ENCODE measurements at places on chromosomes 6 and 20.
A peak's percentile ranks its signal among the peaks of the same experiment; 100 is the strongest.

DNA sequence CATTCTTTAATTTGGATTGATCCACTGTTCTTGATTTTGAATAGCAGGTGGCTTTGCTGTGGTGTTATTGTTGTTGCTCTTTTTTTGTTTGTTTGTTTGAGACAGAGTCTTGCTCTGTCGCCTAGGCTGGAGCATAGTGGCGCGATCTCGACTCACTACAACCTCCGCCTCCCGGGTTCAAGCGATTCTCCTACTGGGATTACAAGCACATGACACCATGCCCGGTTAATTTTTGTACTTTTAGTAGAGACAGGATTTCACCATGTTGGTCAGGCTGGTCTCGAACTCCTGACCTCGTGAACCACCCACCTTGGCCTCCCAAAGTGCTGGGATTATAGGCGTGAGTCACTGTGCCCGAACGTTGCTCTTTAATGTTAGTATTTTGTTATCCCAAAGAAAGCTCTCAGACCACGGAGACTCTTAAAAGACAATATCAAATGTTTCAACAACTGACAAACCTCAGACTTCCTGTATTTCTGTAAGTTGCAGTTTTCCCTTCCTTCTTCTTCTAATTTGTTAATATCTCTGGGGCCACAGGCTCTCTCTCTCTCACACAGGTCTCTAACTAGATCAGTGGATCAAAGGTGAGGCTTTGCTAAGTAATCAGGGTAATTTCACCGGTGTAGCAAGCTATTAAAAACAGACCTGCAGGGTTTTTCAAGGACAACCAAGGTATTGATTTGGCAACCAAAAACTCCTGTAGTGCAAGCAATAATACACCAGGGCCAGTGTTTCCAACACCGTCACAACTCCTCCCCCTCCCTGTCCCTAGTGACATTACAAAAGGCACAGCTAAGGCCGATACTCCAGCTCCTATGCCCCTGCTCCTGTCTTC is 48.8 kb upstream of the ZNF217 start:
- DNase-seq: peak; percentile 52

GRCh38 chr20:45338121-45339030 is 9.8 kb downstream of the SDC4 start:
- DNase-seq: no peak

- peak; percentile 51 for DNase-seq
Measured at GRCh38 chr20:62501801-62502495, 26.2 kb upstream of the GATA5 start.

DNA sequence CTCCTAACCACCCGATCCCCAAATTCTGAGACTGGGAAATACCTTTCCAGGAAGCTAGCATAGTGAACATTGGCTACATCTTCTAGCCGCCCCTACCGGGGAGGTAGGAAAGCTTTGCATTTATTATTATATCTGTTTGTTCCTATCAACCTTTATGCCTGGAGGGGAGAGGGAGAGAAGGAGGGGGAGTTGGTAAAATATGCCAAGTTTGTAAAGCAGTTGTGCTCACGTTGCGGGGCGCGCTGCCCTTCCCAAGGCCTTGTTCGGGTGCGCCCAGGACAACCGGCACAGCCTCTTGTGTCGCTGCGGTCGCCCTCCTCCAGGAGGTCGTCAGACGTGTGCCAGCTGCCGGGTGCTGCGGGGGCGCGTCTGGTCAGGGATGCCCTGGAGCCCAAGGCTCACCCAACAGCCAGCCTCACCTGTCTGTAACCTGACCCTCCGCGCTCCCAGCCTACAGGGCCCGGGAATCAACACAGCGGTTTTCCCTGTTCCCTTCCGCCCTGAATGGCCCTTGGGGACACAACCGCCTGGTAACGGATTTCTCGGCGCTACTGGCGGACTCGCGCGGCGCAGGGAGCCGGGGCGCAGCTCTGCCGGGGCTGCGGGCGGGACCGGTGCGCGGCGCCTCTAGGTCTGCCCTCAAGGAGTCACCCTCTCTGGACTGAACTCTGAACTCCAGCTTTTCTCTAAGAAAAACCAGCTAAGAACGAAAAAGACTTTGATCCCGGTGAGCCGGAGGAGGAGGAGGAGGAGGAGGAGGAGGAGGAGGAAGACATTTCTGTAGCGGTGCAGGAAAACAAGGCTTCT is 1.1 kb upstream of the OVOL2 start:
- DNase-seq: no peak

- DNase-seq: no peak
Measured at GRCh38 chr6:97440590-97441176, 157.7 kb upstream of the MMS22L start.

DNA sequence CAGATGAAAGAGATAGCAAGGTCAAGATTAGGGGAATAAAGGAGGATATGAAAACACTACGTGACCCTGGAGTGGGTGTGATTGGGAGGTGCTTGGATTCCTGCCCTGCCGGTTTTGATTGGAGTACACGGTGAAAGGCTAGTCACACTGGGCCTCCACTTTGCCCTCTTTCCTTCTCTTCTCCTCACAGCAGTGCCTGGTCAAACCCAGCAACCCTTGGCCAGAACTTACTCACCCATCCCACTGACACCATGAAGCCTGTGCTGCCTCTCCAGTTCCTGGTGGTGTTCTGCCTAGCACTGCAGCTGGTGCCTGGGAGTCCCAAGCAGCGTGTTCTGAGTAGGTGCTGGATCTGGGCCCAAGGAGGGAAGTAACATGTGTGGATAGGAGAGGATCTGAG is at the start of gene WFDC13:
TSS of gene WFDC13 (plus strand) at position 166 of the 400 bp plus-strand sequence. CDS start at position 252, 86 bp downstream.
- no peak for DNase-seq

DNA sequence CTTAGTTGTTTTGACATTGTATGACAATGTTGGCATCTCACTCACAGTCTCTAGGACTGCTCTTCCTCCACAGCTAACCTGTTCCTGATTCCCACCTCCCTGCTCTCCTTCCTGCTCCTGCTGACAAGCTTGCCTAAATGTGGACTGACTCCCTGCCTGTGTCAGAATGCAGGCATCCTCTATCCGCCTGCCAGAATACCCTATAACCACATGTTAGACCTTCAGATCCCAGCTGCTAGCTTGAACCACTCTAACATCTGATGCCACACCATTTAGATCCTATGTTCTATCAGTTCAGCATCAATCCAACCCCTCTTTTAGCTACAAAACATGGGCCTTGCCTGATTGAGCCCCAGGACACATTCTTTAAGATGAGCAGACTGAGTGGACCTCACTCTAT is 12.2 kb downstream of the FILIP1 start:
- no peak for DNase-seq

- DNase-seq: no peak
Measured at GRCh38 chr20:46164254-46164653, 46.1 kb downstream of the CD40 start.

DNA sequence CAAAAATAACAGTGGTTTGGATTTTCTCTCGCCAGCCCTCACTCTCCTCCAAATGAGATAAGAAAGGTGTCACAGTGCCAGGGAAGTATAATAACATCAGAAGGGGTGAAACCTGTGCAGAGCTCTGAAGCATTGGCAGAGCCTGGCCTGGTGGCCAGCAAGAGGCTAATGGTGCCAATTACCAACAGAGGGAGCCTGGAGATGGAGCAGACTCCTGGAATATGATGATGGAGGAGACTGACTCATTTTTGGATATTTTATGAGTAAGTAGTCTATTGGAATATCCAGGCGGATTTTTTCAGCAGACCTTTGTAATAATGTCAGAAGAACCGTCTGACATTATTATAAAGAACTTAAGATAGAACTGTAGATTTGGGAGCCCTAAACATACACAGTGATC is 442.6 kb upstream of the MARCKS start:
- DNase-seq: no peak

- DNase-seq: no peak
Measured at GRCh38 chr6:134436950-134437349, 119.0 kb upstream of the SGK1 start.

GRCh38 chr6:162726947-162727321 is 632 bp downstream of the PRKN start:
- DNase-seq: peak; percentile 3

DNA sequence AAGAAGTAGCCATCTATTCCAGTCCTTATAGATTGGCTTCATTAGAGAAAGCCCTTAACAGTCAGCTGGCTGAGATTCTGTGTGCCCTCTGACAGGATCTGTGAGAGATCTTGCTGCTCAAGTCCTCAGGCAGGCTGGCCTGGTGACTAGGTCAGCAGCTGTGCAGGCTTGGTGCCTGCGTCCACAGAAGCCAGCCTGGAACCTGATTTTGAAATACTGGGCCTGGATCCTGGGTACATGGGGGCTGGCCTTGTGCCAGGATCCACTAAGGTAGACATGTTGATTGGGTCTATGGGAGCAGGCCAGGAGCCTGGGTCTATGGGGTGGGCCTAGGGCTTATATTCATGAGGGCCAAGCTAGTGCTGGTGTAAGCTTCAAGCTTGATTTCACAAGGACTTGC is 381.8 kb upstream of the MARCKS start:
- no peak for DNase-seq

DNA sequence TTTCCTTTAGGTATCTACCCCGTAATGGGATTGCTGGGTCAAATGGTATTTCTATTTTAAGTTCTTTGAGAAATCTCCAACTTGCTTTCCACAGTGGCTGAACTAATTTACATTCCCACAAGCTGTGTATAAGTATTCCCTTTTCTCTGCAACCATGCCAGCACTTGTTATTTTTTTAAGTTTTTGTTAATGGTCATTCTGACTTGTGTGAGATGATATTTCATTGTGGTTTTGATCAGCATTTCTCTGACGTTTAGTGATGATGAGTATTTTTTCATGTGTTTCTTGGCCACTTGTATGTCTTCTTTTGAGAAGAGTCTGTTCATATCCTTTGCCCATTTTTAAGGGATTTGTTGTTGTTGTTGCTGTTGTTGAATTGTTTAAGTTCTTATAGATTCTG is 871.1 kb downstream of the KIF16B start:
- DNase-seq: no peak

DNA sequence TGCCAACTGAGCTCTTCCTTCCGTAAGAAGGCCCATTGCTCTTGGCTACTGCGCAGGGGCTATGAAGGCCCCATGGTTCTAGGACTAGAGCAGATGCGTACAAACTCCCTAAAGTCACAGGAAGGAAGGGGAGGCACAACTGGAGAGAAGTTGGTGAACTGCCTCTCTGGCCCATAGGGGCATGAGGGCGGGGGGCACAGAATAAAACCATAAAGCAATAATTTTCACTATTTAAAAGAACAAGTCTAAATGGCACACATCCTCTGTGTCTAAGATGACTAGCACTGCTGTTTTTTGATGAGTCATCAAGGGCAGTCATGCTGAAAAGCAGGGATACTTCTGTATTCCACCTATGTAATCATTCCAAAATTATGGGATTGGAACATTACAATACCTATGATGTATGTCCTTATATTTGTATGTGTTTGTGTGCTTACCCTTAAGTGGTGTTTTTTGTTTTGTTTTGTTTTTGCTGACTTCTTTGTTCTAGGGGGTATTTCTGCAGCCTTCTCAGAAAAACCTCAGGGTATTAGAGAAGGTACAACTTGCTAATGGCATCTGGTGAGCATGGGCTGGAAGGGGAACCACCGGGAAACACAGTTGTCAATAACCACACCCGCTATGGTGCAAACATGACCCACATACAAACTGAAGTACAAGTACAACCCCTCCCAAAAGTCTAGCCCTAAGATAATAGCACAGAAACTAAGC is 36.9 kb downstream of the B4GALT5 start:
- DNase-seq: peak; percentile 83

GRCh38 chr6:141077355-141078333 is 1055.1 kb upstream of the GJE1 start:
- DNase-seq: no peak

GRCh38 chr6:125808060-125808459 is 17.3 kb downstream of the NCOA7 start:
- no peak for DNase-seq

DNA sequence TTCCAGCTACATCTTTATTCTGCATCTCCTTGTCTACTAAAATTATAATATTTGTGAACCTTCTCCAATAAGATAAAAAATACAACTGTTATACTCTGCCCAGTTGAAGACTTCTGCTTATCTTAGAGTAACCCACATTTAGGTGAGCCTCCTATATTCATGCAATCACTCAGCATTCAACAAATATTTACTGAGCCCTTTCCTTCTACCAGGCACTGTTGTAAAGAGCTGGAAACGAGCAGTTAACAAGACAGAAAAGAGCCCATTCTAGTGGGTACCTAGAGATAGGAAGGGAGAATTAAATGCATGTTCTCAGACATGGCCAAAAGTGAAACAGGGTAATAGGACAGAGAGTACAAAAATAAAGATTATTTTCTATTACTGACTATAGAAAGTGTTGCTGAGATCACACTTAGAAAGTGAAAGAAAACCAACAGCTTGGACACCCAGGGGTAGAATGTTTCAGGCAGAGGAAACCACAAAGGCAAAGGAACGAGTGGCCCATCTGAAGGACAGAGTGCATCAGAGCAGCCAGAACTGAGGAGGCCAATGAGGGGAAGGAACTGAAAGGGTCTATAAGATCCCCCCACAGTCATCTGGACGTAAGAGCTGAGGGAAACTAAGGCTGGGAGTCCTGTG is 50.8 kb upstream of the SMLR1 start:
- no peak for DNase-seq

DNA sequence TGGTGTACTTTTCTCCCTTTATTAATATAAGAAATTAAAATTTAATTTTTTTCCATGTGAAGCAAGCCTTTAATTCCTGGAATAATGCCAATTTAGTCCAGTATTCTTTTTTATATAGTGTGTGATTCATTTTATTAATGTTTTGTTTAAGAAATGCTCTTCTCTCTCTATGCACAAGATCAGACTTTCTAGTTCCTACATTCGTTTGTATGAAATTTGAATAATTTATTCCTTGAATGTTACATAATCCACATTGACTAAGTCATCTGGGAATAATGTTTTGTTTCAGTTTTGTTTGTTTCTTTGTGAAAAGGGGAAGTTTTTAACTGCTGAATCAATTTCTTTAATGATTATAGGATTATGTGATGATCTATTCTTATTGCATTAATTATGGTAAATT is 181.4 kb upstream of the ID4 start:
- DNase-seq: no peak

DNA sequence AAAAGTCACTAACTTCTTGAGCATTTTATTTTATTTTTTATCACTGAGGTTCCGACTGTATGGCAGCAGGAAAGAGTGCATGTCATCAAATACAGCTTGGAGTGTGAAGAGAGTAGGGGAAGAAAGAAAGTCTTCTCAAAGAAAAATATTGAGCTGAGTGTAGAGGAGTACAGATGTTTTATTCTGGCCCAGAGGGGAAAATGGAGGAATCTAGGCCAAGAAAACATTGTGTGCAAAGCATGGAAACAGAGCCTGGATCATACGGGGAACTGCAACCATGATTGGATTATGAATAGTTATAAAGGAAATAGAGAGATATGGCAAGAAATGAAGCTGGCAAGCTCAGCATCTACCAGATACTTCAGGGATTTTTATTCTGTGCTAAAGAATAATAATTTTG is 104.2 kb upstream of the SCGN start:
- DNase-seq: no peak

GRCh38 chr20:44651684-44652423 is at the start of gene ADA:
Gene ADA (minus strand): TSS chr20:44651699. CDS start chr20:44651607, 92 bp downstream.
- peak; percentile 57 for DNase-seq
